Right kidney (tissue), 9 donors: ENCODE measurements at places on chromosomes 2 and 18.

GRCh38 chr2:180707175-180707883 is 273.1 kb upstream of the UBE2E3 start:
- no peak for DNase-seq

DNA sequence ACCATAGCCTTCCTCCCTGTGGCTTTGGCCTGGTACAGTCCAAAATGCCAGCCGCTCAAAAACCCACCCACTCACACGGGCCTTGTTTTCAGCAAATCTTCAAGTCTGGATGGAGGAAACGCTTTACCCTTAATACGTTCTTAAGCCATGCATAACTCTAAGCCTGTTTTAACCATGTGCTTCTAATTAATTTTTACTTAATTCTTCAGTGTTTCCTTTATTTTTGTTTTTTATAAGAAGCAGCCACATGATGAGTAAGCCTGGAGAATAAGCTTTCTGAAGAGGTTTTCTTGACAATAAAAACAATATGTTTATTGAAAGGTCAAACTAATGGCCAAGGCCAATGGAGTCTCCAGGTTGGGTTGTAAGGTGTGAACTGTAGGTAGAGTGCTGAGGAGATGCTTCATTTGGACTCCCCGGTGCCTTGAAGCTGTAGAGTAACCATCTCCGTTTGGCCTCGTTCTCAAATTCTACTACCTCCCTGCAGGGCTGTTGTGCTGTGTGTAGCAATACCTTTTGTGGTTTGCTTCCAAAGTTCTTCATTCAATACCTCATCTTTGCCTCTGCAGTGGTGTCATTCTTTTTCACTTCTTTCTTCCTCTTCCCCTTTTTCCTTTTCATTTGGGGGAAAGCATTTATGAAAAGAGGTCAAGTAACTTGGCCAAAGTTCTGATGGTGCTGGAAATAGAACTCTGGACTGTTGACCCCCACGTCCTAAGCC is 113.7 kb downstream of the PRKCE start:
- DNase-seq: no peak

DNA sequence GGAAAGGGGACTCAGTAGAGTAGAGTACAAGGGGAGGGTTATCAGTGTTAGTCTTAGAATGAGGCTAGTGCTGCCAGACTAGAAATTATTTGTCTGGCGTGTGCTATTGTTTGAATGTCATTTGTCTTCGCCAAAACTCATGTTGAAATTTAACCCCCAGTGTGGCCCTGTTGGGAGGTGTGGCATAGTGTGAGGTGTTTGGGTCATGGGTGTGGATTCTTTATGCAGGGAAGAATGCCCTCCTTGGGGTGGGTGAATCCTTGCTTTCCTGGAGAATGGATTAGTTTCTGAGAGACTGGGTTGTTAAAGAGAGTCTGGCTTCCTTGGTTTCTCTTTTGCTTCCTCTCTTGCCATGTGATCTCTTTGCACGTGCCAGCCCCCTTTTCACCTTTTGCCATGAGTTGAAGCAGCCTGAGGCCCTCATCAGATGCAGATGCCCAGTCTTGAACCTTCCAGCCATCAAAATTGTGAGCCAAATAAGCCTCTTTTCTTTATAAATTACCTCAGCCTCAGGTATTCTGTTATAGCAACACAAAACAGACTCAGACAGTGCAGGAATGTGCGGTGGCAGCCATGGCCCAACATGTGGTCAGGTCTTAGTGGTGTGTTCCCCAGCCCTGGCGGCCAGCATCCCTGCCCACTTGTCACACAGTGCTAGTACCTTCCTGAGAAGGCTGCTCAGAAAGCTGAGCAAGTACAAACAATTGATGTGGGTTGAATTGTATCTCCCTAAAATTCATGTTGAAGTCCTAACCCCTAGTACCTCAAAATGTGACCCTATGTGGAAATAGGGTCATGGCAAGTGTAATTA is 48.4 kb upstream of the NAB1 start:
- no peak for DNase-seq

DNA sequence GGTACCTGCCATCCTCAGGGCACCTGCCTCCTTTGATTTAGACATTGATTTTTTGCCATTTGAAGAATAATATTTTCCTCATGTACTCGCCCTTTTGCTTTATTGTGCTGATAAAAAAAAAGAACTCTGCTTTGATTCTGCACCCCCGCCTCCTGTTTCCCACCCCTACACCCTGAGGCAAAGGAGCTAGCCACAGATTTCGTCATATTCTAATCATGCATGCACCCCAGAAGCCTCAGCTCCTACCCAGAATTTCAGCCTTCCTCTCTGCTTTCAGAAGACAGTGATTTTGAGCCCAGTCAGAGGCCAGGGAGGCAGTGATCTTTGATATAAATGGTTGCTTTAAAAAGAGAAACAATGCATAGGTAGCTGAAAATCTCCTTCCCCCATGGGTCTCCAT is 329.0 kb downstream of the PTPRM start:
- DNase-seq: no peak

- DNase-seq: peak; percentile 42
Observed at GRCh38 chr2:173823543-173823939, 141.6 kb downstream of the SP3 start.

GRCh38 chr2:203997980-203998809 is 61.6 kb downstream of the ICOS start:
- no peak for DNase-seq

DNA sequence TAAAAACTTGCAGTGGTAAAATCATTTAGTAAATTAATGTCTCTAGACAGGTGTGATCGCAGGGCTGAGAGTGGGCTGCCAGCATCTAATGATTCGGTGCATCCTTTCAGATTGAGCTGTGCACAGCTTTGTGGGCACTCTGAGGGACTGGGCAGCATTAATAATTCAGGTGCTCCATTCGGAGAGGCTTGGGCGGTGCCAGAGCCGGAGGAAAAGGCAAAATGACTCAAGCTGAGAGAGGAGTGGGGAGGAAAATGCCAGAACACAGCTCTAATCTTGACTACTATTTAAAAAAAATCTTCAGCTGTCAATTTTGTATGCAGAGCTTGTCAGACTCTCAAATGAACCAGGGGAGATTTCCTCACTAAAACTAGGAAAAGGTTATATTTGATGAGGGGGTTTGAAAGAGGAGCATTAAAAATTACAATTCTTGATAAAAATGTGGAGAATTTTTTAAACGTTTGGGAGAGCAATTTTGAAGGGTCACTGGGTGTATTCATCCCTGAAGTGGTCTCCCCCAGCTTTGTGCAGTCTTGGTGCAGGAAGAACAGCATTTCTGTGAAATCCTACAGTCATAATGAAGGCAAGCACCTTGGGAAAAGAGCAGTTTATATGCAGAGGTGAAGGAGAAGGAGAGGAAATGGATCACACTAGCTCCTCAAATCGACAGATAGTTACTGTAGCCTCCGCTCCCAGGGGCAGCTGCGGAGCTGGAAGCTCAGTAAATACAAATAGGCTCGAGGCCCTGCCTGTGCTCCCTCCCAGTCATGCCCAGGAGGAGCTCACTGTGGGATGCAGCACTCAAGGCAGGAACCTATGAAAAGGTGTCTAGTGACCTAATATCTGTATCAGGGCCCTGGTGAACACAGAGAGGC is 535.4 kb upstream of the RAB6C start:
- DNase-seq: no peak

- DNase-seq: peak; percentile 57
Observed at GRCh38 chr2:231124838-231125568, at the start of gene HTR2B. TSS of gene HTR2B (minus strand) at chr2:231125042. CDS start at chr2:231123764, 1,278 bp downstream.

GRCh38 chr2:216649574-216649973 is 16.4 kb downstream of the IGFBP2 start:
- DNase-seq: no peak

GRCh38 chr2:72148837-72149555 is 1.3 kb upstream of the CYP26B1 start:
- peak; percentile 70 for DNase-seq

- no peak for DNase-seq
Observed at GRCh38 chr2:27798948-27799645, 27.6 kb downstream of the MRPL33 start.

DNA sequence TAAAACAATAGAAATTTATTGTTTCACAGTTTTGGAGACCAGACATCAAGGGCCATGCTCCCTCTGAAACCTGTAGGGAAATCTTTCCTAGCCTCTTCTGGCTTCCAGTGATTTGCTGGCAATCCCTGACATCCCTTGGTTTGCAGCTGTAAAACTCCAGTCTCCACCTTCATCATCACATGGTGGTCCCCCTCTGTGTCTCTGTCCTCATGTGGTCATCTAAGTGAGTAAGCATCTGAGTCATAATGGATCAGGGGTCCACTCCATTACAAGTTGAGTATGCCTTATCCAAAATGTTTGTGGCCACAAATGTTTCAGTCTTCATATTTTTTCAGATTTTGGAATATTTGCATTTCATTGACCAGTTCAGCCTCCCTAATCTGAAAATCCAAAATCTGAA is 5.6 kb upstream of the SGPP2 start:
- DNase-seq: no peak

DNA sequence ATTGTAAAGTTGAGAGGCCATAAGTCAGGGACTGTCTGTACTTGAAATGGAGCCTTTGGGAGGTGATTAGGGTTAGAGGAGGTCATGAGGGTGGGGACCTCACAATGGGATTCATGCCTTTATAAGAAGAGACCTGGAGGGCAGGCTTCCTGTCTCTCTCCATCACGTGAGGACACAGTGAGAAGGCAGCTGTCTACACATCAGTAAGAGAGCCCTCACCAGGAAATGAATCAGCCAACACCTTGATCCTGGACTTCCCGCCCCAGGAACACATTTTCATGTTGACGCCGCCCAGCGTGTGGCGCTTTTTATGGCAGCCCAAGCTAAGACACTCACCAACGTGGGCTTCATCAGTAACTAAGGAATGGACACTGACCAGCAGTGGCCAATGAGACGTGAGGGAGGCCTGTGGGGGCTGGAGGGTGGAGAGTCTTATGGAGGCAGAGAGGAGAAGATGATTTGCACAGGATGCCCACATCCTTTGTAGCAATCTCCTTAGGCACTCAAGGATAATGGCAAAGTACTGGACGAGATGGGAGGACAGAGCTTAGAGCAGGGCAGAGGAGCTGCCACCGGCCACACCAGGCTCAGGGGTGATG is 162.7 kb downstream of the EIPR1 start:
- DNase-seq: no peak

DNA sequence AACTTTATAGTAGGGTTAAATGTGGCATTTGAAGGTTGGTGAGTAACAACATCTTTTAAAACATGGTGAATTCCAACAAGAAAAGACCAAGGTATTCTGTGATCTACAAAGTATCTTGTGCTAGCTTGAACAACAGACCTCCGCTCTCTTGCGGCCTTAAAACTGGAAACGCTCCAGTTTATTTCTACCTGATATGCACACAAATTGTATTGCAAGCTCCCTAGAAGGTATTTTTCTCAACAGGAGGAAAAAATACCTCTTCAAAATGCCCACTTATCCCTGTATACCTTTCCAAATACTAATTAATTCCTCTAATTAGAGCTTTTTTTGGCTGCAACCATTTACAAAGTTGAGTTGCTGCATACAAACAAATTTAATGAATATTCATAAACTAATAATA is 69.5 kb downstream of the KCNH7 start:
- no peak for DNase-seq

DNA sequence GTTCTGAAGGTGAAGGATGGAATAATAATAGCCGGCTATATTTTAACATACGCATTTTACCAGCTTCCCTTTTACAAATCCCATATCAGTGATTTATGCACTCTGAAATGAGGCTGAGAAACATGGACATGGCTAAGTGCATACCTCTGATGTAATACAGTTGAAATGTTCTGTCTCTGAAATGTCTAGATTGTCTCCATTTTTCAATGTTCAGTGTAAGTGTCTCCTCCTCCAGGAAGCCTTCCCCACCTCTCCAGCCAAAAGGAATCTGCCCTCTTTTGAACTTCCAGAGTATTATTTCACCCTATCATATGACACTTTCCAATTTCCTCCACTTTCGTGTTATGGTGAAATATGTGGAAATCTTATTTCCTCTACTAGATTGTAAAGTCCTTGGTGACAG is 29.5 kb upstream of the ME2 start:
- DNase-seq: no peak

GRCh38 chr2:234164493-234165413 is 114.3 kb downstream of the SPP2 start:
- no peak for DNase-seq

DNA sequence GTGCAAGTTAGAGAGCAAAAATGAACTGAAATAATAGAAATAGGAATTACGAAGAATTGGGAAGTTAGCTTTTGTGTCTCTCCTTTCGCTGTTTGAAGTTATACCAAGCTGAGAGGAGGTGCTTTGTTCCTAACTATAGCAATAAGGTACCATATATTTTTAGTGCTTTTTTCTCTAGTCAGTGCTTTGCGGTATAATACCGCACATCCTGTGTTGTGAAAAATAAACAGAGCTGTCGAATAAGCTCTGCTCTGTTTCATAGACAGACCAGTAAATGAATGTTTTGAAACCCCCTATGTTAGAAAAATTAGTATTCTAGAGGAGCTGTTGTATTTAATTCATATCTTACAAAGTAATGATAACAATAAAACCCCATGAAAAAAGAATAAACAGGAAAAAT is 130.8 kb downstream of the MAP4K4 start:
- no peak for DNase-seq

- no peak for DNase-seq
Observed at GRCh38 chr2:69907216-69907615, 7.7 kb upstream of the MXD1 start.

GRCh38 chr2:16650287-16651249 is 15.1 kb downstream of the CYRIA start:
- DNase-seq: no peak

GRCh38 chr18:23875966-23876895 is 138.3 kb upstream of the TTC39C start:
- no peak for DNase-seq

GRCh38 chr2:26217720-26218119 is 26.7 kb downstream of the HADHA start:
- no peak for DNase-seq

- peak; percentile 48 for DNase-seq
Observed at GRCh38 chr2:115162494-115163293, 720.3 kb downstream of the DPP10 start.

GRCh38 chr2:113876503-113877387 is 13.1 kb upstream of the ACTR3 start:
- DNase-seq: peak; percentile 22
